ENCODE measurements at places on chromosomes 5 and 9. TPM values are rescaled to one million over a fixed set of nuclear protein-coding genes. Genes with fewer than 3 reads are reported as not detected.

DNA sequence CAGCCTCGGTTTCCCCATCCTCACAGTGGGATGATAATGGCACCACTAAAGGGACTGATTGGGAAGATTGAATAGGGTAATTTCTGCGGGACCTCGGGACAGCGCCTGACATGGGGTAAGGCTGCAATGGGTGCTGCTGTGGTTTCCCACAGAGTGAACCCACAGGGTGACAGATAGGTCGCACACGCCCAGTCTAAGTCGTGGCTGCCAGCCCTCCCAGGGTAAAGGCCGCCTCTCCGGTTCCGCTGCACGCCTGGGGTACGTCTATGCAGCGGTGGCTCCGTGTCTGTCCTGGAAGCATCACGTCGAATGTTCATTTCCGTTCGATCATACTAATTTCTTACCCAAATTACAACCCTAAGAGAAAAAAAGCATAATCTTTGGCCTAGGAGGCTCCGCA is 631 bp downstream of the CFAP77 start:
- H3K36me3 ChIP-seq = no peaks in the 10 kb centered on the region
- H3K27me3 ChIP-seq = peaks cover 65% of the 10 kb centered on the region
- no peak overlapping the region for H3K27ac ChIP-seq
- DNase-seq = no peak

- no peak overlapping the region for H3K4me3 ChIP-seq
- DNase-seq = no peak
- H3K27ac ChIP-seq = no peak overlapping the region
- H3K4me1 ChIP-seq = no peaks in the 10 kb centered on the region
These were observed 14.1 kb downstream of the CFAP95 start for GRCh38 chr9:69834591-69835184.

DNA sequence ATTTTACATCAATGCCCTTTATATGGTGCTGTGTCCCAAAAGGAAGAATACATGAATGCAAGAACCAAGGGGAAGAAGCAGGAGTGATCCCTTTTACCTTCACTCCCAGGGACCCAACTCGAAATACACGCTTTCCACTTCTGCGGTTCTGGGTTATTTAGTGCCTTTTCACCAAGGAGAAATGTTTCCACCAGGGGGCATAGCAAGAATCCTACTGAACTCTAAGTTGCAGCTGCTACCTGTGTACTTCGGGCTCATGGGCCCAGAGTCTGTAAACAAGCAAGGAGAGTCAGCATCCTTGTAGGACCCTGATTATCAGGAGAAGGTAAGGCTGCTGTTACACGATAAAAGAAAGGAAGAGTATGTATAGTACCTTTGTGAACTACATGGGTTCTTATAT is 45.7 kb downstream of the DPYSL3 start:
- no peak overlapping the region for H3K4me3 ChIP-seq
- H3K4me1 ChIP-seq = no peaks in the 10 kb centered on the region
- H3K27ac ChIP-seq = no peak overlapping the region
- H3K36me3 ChIP-seq = no peaks in the 10 kb centered on the region
- no peak for DNase-seq

- H3K27ac ChIP-seq = no peak overlapping the region
- no peak for DNase-seq
These were observed 12.5 kb upstream of the SLC35D2 start for GRCh38 chr9:96395964-96396363.

- no peak for DNase-seq
- no peak overlapping the region for H3K4me3 ChIP-seq
- no peak overlapping the region for H3K27ac ChIP-seq
- no peaks in the 10 kb centered on the region for H3K4me1 ChIP-seq
- H3K36me3 ChIP-seq = no peaks in the 10 kb centered on the region
These were observed 89.0 kb downstream of the GCNT4 start for GRCh38 chr5:74963407-74963806.

GRCh38 chr5:31027721-31028120 is 165.8 kb upstream of the CDH6 start:
- no peaks in the 10 kb centered on the region for H3K4me1 ChIP-seq
- no peaks in the 10 kb centered on the region for H3K36me3 ChIP-seq
- no peak overlapping the region for H3K4me3 ChIP-seq

DNA sequence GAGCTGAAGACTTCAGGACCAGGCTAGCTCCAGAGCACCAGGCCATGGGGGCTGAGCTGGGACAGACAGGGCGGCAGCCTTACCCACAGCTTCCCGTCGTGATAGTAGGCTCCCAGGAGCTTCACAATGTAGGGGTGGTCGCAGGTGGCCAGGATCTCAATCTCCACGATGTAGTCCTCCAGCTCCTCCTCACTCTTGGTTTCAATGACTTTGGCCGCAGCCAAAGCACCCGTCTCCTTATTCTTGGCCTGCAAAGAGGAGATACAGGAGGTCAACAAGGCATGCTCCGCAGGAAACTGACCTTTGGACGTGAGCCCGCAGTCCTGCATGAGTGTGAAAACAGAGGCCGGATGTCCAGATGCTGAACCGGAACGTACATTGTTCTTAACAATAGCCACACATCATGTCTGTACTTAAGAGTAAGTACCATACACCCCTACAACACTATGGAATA is 31.5 kb downstream of the STK10 start:
- DNase-seq = peak; percentile 33
- H3K4me1 ChIP-seq = no peaks in the 10 kb centered on the region
- H3K27me3 ChIP-seq = no peaks in the 10 kb centered on the region
- no peak overlapping the region for H3K27ac ChIP-seq

GRCh38 chr5:147483188-147483790 is 26.6 kb downstream of the DPYSL3 start:
- no peaks in the 10 kb centered on the region for H3K27me3 ChIP-seq
- peak overlapping the region; percentile 21 for H3K27ac ChIP-seq
- no peaks in the 10 kb centered on the region for H3K36me3 ChIP-seq
- DNase-seq = no peak
- H3K4me1 ChIP-seq = no peaks in the 10 kb centered on the region

- no peak overlapping the region for H3K27ac ChIP-seq
- no peak overlapping the region for H3K4me3 ChIP-seq
- DNase-seq = no peak
- no peaks in the 10 kb centered on the region for H3K36me3 ChIP-seq
- H3K4me1 ChIP-seq = peaks cover 11% of the 10 kb centered on the region
- H3K27me3 ChIP-seq = no peaks in the 10 kb centered on the region
These were observed 27.2 kb downstream of the SLC35A4 start for GRCh38 chr5:140591747-140592372.

GRCh38 chr5:60540856-60541805 is 158.8 kb downstream of the DEPDC1B start:
- H3K4me3 ChIP-seq = no peak overlapping the region
- no peak for DNase-seq
- no peaks in the 10 kb centered on the region for H3K4me1 ChIP-seq

- H3K4me1 ChIP-seq = no peaks in the 10 kb centered on the region
- H3K4me3 ChIP-seq = no peak overlapping the region
- no peaks in the 10 kb centered on the region for H3K27me3 ChIP-seq
- H3K36me3 ChIP-seq = no peaks in the 10 kb centered on the region
These were observed 30.5 kb upstream of the ADAM19 start for GRCh38 chr5:157606046-157606445.

DNA sequence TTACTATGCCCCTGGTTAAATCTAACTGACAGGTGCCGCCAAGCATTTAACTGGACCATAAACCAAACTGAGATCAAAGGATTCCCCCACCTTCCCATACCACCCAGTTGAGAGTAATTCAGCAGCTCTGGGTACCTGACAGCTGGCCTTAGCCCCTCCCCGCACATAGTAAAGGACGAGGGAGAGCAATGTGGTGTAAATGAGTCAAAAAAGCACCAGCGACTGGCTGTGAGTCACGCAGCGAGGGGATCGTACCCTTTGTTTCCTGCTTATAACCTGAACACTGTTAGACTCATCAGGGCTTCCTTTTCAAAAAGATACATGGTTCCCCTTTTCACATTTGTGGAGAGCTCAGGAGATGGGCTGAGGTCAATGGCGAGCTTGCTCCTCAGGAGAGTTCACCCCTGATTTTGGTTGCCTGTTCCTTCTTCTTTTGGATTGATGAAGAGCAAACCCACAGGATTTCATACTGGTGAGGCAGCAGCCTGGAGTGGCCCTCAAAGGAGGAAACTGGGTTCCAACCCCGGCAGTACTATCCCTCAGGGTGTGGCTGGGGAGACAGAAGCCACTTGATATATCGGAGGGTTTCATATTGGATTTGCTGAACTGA is 71.5 kb downstream of the ANKRD33B start:
- no peak overlapping the region for H3K27ac ChIP-seq
- H3K4me1 ChIP-seq = no peaks in the 10 kb centered on the region
- H3K4me3 ChIP-seq = no peak overlapping the region
- H3K27me3 ChIP-seq = no peaks in the 10 kb centered on the region
- H3K36me3 ChIP-seq = no peaks in the 10 kb centered on the region
- no peak for DNase-seq

- no peak overlapping the region for H3K27ac ChIP-seq
- H3K27me3 ChIP-seq = no peaks in the 10 kb centered on the region
- no peak for DNase-seq
- H3K36me3 ChIP-seq = no peaks in the 10 kb centered on the region
- no peak overlapping the region for H3K4me3 ChIP-seq
These were observed 19.3 kb upstream of the GRAMD2B start for GRCh38 chr5:126403876-126404275.

DNA sequence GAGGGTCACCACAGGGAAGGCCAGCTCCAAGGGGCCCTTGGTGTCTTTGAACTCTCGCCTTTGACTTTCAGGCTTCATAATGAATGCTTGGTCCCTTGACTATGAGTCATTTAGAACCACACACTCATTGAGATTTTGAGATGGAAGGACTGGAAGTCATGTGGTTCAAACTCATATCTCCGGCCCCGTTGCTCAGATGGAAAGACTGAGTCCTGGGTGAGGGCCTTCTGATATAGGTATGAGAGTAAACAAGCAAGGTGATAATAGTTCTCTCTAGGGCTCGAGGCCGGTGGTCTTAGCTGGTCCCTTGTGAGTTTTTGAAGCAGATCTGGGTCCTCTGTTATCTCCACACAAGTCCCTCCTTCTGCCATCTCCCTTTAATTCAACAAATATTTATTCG is 210.6 kb downstream of the PAX5 start:
- no peak overlapping the region for H3K4me3 ChIP-seq
- no peak for DNase-seq

DNA sequence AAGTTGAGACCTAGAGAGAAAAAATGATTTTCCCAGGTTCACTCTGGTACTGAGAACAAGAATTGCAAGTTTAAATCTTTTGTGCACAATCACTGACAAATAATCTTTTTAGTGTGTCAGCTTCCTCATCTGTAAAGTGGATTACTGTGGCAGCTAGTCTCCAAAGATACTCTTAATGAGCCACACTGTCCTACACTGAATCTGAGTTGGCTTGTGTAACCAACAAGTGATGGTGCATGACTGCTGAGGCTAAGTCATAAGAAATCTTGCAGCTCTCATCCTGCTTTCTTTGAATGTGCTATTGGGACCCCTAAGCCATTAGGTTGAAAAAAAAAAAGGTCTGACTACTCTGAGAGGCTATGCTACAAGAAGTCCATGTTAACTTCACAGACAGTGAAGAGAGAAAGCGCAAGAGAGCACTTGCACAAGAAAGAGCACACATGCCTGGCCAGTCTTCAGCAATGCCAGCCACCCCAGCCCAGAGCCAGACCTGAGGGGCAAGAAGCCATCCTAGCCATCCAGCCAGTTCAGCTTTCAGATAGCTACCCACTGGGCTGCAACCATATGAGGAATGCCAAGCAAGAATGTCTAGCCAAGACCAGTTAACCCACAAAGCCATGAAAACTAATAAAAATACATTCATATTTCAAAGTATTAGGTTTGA is 419.4 kb downstream of the RAB3C start:
- no peaks in the 10 kb centered on the region for H3K36me3 ChIP-seq
- peak; percentile 72 for DNase-seq
- peak overlapping the region; percentile 16 for H3K4me3 ChIP-seq
- H3K27me3 ChIP-seq = no peaks in the 10 kb centered on the region

ASB6 gene
- total RNA-seq = 8.4 TPM

- no peaks in the 10 kb centered on the region for H3K27me3 ChIP-seq
- H3K36me3 ChIP-seq = no peaks in the 10 kb centered on the region
- no peaks in the 10 kb centered on the region for H3K4me1 ChIP-seq
- DNase-seq = no peak
- H3K4me3 ChIP-seq = no peak overlapping the region
These were observed 165.0 kb upstream of the GLRA1 start for GRCh38 chr5:152089644-152090043.

TMC1 gene
- total RNA-seq = 0.34 TPM

- peaks cover 4% of the 10 kb centered on the region for H3K36me3 ChIP-seq
- no peaks in the 10 kb centered on the region for H3K27me3 ChIP-seq
- no peak overlapping the region for H3K4me3 ChIP-seq
- DNase-seq = no peak
These were observed 28.1 kb downstream of the NREP start for GRCh38 chr5:111728941-111729340.

CCNI2 gene
- total RNA-seq = not detected

MCC gene
- 7.1 TPM for total RNA-seq

GAS1 gene
- total RNA-seq = 10.7 TPM

Measured in psoas muscle (tissue), 8 donors.